ENCODE measurements at places on chromosomes 3 and 15.

DNA sequence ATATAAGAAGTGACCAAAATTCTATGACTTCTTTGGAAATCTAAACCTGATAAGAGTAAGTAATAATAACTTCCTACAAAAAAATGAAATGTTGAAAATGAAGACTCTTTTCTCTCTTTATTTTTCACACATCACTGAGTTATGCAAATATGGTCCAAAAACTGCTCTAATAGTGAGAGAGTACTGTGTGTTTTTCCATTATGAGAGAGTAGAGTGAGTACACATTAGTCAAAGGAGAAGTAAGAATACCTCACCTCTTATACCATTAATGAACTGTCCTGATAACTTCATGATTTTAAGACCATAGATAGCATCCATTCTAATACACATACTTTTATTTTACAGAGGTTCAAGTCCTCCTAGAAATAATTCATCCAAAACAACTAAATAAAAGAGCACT lies 1310.2 kb downstream of the SI start:
- DNase-seq: no peak

- no peak for DNase-seq
Measured at GRCh38 chr15:73951601-73952000, 25.3 kb downstream of the LOXL1 start.

GRCh38 chr15:39573287-39573686 lies 7.6 kb upstream of the THBS1 start:
- no peak for DNase-seq

DNA sequence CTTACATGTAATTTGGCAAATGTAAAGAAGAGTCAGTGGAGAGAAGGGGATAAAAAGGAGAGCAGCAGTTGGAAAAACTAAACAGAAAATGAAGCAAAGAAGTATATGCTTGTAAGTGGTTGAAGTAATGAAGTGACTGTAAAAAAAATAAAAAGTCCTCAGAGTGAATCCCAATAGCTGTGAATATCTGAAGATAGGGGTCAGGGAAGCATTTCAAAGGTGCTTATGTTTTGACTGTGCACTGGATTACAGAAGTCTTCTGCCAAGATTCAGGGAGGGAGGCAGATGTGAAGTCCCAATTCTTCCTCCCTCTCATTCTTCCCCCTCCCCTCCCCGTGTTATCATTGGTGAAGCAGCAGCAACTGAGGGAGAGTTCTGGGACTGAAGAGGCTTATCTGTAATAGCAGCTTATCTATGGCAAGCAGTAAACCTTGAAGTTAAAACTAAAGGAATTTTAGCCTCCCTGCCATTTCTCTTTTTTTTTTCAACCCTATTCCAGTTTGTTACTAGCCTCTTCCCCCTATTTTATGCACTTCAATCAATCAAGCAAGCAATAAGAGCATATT lies 597.9 kb downstream of the IGSF11 start:
- no peak for DNase-seq

DNA sequence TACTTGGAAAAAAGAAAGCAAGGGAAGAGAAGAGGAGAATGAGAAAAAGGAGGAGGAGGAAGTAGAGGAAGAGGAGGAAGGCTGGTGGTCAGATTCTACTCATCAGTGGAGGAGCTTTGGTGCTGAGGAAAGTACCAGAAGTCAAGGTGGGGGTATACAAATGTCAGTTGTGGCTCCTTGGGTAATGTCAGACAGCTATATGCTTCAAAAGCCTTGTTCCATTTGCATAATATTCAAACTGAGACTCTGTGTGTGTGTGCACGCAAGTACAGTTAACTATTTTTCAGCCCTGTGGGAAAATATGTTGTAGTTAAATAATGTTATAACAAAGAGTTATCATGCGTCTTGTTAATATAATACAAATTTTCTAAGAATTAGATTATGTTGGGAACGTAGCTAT lies 609.7 kb downstream of the PDCD6IP start:
- no peak for DNase-seq

- DNase-seq: no peak
Measured at GRCh38 chr3:145326666-145327065, 834.3 kb downstream of the PLOD2 start.

GRCh38 chr3:11155341-11156025 lies 1.2 kb downstream of the HRH1 start:
- peak; percentile 41 for DNase-seq

DNA sequence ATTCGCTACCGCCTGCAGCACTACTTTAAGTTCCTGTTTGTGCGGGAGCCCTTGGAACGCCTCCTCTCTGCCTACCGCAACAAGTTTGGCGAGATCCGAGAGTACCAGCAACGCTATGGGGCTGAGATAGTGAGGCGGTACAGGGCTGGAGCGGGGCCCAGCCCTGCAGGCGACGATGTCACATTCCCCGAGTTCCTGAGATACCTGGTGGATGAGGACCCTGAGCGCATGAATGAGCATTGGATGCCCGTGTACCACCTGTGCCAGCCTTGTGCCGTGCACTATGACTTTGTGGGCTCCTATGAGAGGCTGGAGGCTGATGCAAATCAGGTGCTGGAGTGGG lies 995 bp downstream of the CHST14 start:
- no peak for DNase-seq

GRCh38 chr3:128610451-128611070 lies 40.1 kb downstream of the RPN1 start:
- DNase-seq: no peak

DNA sequence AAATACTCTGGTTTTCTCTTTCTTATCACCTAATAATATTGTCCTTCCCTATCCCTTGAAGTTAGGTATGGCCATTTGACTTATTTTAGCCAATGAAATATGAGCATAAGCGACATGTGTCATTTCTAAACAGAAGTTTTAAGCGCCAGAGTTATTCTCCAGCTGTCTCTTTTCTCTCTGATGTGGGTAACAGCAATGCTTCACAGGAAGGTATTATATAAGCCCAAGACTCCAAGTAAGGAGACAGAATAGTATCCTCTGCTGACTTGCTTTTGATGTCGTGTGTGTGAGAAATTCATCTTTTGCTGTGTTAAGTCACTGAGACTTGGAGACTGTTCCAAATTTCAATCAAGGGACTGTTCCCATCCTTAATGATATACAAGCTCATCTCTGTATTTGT lies 224.6 kb upstream of the NECTIN3 start:
- DNase-seq: no peak

DNA sequence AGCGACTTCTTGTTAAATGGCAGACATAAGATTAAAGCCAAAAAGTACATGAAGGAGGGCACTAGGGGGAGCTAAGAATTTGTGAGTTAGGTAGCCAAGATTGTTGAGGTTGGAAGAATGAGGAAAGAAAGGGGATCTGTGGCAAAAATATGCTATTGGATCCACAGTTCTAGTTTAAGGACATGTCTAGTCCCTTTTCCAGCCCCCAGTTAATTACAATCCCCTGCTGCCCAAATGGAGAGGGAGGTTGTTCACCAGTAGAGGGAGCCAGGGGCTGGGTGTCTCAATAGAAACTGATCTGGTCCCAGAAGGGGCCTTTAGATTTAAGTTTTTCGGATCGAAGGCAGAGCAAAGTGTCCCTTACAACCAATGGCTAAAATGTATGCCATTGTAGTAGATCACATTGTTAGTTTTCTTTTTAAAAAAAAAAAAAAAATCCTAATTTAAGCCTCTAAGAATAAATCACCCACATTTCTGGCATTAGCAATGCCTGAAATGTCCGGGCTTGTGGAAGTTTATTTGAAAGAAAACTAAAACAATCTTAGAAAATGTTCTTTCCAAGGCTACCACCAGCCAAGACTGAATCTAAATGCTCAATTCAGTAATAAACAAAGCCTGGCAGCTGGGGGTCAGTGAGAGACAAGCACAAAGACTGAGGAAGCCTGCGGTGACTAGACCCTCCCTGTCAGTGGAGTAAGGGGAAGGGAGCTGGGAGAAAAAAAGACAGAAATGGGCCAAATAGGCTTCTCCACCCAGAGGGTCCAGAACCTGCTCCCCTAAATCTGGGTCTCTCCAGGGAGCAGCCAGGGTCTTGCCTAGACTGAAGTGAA lies 7.1 kb downstream of the COL8A1 start:
- DNase-seq: no peak

DNA sequence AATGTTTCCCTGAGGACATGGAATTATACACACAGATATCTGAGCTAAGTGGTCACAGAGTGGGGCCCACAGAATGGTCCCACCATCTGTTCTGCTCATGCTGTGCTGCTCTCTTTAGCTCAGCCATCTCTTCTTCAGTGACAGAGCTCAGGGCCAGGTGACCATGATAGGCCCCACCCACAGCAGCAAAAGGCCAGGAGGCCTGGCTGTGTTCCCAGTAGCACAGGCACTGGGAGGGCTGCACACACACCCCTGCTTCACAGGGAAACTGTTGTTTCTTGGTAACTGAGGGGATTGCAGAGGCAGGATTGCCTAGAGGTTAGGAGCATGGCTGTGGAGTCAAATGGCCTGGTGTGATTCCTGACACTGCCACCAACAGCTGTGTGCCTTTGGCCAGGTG lies 4.8 kb upstream of the FBXW12 start:
- peak; percentile 94 for DNase-seq

- DNase-seq: no peak
Measured at GRCh38 chr3:181105646-181106045, 116.1 kb upstream of the DNAJC19 start.

GRCh38 chr3:144622845-144623244 lies 651.2 kb downstream of the DIPK2A start:
- no peak for DNase-seq

DNA sequence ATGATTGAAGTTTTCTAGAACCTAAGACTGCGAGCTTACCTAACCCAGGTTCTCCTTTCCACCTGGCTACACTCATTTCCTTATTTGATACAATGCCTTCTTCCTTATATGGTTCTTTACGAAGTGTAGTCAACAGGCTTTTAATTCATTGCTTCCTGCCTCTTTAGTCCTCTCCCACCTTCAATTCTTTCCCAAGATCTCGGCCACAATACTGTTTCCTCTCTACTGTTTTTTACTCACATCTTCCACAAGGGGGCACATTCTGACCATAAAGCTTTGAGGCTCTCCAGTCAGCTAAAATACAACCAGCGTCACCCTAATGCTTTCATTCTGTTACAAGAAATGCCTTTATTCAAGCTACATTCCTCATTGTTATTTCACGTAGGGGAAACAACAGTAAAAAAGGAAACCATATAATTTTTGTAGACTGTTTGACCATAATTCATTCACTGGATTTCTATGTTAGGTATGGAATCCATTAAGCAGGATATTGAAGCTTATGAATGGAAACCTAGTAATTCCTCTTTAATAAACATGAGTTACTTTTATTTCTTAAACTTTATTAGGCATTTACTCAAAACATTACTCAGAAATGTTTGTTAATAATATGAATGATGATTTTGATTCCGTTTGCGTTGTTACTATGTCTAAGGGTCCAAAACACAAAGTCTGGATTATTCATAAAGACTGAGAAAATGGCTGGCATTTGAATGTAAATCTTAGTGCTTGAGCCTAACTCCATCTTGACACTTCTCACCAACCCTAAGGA lies 29.5 kb upstream of the VEPH1 start:
- DNase-seq: peak; percentile 66

- no peak for DNase-seq
Measured at GRCh38 chr3:57017459-57017845, 43.0 kb upstream of the SPATA12 start.

DNA sequence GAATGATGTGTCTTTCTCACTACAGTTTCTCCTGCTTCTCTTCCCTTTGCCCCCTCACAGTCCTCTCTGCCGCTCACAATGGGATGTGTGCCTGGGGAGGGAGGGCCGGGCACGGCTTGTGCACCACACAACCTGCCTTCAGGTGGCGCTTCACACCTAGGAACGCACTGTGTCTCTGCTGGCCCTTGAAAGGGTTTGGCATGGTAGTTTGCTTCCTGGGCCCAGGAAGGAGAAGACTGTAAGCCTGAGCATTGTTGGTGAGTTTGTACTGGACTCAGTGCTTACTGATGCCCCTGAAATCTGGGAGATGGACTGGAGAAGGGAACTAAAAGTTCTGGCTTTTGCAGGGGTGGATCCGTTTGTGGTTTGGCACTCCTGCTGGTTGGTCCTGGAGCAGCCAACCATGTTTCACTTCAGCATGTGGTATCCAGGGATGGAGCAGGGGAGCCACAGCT lies 9.2 kb downstream of the ALPK3 start:
- DNase-seq: no peak

DNA sequence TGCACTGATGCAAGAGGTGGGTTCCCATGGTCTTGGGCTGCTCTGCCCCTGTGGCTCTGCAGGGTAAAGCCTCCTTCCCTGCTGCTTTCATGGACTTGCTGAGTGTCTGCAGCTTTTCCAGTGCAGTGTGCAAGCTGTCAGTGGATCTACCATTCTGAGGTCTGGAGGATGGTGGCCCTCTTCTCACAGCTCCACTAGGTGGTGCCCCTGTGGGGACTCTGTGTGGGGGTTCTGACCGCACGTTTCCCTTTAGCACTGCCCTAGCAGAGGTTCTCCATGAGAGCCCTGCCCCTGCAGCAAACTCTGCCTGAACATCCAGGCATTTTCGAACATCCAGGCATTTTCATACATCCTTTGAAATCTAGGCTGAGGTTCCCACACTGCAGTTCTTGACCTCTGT lies 329.8 kb upstream of the NAALADL2 start:
- no peak for DNase-seq

GRCh38 chr15:99409097-99409473 lies 156.7 kb upstream of the MEF2A start:
- DNase-seq: peak; percentile 66

DNA sequence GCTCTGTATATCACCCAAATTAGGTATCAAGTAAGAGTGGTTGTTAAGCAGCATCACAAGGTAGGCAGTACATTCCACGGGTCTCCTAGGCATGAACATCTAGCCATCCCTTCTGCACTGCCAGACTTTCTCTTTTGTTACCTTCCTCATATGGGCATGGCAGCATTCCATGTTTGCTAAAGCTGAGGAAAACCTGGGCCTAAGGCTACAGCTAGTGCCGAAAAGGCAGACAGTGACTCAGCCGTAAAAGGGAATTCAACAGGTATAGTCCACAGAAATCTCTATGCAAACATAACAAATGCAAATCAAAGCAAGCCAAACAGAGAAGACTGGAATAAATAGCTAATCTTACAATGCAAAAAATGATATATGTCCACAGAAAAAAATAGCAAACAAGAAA lies 645.4 kb downstream of the ZBBX start:
- no peak for DNase-seq

- DNase-seq: peak; percentile 81
Measured at GRCh38 chr15:62985768-62986167, 56.8 kb upstream of the TPM1 start.

- no peak for DNase-seq
Measured at GRCh38 chr15:49122541-49123062, 32.8 kb downstream of the COPS2 start.

DNA sequence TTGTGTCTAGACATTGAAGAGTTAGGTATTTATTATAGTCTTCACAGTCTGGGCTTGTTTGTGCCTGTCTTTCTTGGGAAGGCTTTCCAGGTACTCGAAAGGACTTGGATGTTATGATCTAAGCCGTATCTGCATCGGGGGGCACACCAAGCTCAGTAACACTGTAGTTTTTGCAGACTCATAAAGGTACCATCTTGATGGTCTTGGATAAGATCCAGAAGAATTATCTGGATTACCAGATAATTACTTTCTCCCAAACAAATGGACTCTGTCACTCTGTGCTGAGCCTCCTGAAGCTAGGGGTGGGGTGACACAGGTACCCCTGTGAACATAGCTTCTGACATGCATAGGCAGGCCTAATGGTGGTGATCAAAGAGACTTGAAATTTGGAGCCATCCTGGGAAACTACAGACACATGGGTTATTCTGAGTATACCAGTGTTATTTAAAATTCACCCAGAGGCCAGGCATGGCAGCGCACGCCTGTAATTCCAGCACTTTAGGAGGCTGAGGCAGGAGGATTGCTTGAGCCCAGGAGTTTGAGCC lies 238.6 kb upstream of the TPM1 start:
- no peak for DNase-seq

- DNase-seq: no peak
Measured at GRCh38 chr3:151383956-151384355, 597 bp downstream of the P2RY12 start.

Data from cerebellum (tissue), 4 donors.